ENCODE measurements at places on chromosomes 1 and 21.

GRCh38 chr21:29382030-29382654 is 83.4 kb downstream of the BACH1 start:
- no peak for DNase-seq

GRCh38 chr21:32472890-32473765 is 60.6 kb downstream of the EVA1C start:
- no peak for DNase-seq

DNA sequence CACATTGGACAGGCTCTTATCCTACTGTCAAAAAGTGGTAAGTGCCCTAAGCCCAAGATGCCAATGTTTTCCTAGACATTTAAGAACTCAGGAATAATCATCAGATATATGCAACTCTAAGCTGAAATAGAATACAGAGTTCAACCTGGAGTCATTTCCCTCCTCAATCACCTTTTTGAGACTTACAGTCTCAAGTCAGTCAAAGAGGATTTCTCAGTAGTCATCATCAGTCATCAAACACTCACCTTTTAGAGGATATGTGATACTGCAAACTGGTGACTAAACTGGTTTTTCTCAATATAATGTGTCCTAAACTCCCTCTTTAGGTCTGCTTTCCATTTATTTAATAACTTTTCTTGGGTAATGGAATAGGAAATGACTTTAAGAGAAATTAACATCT is 145.3 kb upstream of the ADAMTS5 start:
- DNase-seq, result no peak

DNA sequence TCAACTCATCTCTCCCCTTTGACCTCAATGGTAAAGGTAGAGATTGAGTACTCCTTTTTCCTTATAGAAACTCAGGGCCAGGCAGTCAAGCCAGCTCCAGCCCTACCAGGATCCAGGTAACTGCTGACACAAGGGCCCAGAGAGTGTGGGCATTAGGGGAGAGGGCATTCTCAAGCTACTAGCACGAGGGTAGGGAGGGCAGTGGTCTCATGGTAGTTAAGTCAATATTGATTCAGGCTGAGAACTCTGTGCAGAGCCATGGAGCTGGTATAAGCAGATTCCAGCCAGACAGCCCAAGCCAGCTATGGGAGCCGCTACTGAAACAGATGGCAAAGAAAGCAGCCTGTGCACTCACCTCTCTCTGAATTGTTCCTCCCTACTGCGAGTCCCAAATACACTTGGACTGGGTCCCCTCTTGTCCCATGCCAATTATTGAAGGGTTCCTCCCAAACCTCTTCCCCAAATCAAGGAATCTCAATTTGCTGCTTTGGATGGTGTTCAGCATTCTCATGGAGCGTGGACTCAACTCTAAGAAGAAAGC is 2.8 kb downstream of the PI4KB start:
- no peak for DNase-seq

DNA sequence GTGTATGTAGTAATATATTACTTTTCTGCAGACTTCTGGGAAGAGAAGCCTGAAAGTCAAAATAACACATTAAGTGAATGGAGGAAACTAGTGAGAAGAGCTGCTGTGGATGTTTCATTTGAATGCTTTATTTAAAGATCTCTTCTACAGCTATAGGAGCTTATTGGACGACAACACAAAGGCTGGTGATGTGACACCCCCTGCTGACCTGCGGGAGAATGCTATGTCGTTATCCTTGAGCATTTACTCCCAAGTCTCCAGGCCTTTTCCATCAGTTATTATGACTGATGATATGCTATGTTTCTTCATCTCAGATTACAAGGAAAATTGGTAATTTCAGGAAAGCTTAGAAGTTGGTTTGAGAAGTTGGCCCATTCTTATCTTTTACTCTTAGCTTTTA is 22.3 kb upstream of the PLA2G4A start:
- DNase-seq, result no peak

- no peak for DNase-seq
Observed at GRCh38 chr21:46100426-46100825, 2.5 kb downstream of the COL6A2 start.

DNA sequence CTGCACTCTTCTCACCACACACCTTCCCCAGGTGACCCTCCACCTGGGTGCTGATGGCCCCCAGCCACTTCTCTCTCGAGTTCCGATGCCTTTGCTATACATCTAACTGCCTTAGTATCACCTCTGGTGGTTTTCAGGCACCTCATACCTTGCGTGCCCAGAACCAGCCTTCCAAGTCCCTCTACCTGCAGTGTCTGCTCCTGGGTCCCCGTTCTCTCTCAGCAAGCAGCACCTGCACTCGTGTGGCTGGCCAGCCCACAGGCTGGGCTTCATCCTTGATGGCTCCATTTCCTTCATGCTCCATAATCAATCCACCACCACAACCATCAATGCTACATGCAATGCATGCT is 49.2 kb upstream of the EDN2 start:
- no peak for DNase-seq

DNA sequence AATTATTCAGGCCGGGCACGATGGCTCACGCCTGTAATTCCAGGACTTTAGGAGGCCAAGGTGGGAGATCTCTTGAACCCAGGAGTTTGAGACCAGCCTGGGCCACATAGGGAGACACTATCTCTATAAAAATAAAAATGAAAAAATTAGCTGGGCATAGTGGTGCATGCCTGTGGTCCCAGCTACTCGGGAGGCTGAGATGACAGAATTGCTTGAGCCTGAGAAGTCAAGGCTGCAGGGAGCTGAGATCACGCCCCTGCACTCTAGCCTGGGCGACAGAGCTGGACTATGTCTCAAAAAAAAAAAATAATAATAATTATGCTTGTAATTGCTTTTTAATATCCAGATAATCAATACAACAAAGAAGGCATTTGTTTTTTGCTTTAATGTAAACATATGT is 91.3 kb downstream of the RIPK4 start:
- DNase-seq, result no peak

DNA sequence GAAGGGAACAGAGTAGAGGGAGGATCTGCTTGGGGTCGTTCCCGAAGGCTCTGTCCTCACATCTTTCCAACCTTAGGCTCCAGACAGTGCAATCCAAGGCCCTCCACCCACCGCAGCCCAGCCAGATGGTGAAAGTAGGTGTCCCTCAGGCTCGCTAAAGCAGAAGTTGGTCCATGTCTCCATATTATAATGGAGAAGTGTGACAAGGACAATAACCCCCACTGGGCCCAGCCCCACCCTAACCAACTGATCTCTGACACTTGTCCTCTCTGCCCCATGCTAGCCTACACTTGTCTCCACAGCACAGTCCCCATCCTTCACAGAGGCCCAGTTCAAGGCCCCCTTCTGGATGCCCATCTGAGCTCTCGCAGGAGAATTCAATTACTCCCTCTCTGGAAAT is 48.7 kb downstream of the DMAP1 start:
- DNase-seq, result no peak

DNA sequence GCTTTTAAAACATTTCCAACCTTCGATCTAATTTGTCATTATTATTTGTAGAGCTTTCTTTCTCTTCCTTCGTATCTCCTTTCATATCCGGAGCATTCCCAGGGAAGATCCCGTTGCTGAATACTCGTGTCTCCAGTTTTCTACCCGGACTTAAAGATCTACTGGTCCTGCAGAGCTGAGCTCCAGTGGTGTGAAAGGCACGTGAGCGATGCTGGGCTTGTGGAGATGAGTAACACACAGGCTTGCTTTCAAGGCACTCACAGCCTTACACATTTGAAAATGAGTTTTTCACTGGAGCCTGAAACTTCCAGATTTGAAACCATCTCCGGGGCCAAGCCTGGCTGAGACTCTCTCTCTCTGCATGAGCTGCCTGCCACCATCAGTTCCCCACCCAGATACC is 428.3 kb downstream of the KIF26B start:
- no peak for DNase-seq

GRCh38 chr1:240351690-240352089 is 260.0 kb downstream of the FMN2 start:
- no peak for DNase-seq

GRCh38 chr1:54768093-54768492 is 3.8 kb upstream of the PARS2 start:
- no peak for DNase-seq

DNA sequence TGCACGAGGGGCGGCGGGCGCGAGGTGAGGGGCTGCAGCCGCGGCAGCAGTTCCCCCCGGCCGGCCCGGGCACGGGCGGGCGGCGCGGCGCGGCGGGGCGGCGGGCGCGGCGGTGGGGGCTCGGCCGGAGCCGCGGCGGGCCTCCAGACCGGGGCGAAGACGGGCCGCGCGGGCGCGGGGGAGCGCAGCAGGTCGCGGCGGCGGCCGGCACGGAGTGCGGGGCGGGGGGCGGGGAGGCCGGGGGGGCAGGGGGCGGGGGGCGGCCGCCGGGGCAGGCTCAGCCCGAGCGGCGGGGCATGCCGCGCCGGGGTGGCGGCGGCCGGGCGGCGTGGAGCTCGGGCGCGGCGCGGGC is 311 bp downstream of the IRF2BP2 start:
- no peak for DNase-seq
